ENCODE measurements at places on chromosomes 6 and 20.

- no peak for DNase-seq
Observed at GRCh38 chr6:21601932-21602390, 8.4 kb downstream of the SOX4 start.

GRCh38 chr20:60202046-60202445 is 243.8 kb downstream of the CDH26 start:
- no peak for DNase-seq

DNA sequence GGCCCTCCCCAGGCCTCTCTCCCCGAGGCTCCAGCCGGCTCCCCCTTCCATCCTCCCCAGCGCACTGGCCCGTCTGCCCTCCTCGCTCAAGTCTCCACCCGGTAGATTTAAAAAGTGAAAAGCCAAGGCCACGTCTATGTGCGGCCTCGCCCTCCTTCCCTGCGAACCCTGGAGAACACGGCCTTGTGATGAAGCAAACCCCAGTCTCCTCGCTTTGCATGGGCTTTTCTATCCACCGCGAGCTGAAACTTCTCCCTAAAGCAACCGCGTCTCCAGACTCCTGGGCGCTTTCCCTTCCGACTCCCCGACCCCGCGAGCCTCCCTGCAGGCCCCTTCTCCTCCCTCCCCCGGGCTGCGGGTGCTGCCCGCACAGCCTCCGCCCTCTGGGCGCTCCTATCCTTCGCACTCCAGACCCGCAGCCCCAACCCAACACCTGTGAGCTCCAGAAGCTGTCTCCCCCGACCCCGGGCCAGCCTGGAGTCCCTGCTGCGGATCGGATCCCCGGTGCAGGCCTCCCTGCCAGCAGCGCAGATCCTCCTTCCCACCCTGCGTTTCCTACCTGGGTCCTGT is 265.2 kb upstream of the QKI start:
- DNase-seq: no peak

DNA sequence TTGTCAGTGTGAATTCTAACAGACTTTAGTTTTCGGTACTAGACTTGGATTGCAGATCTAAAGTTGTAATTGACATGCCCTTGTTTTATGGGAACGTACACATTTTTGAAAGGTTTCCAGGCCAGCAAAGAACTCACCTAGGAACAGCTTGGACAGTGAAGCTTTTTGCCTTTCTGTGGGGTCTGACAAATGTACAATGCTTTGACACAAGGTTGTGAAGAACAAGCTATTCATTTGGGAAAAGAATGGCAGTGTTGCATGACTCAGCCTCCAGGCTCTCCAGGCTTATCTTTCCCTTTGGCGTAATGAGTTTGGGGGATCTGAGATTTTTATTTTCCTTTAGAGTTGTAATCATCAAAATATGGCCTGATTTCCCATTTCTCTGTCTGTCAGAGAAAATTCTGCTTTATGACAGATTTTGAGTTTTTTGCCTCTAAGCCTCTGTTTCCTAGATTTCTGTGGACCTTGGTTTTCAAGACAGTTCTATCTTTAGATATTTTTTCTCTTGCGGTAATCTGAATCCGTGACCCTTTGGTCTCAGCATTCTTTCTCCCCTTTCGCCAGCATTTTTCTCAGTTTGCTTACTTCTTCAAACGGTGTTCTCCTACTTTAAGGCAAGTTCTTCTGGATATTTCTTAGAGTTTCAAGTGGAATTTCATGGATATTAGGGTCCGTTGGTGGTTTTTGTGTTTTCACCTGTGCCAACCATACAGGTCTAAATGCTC is 221.0 kb downstream of the ADGB start:
- DNase-seq: no peak

GRCh38 chr6:158244373-158244772 is 67.9 kb upstream of the TULP4 start:
- DNase-seq: no peak

DNA sequence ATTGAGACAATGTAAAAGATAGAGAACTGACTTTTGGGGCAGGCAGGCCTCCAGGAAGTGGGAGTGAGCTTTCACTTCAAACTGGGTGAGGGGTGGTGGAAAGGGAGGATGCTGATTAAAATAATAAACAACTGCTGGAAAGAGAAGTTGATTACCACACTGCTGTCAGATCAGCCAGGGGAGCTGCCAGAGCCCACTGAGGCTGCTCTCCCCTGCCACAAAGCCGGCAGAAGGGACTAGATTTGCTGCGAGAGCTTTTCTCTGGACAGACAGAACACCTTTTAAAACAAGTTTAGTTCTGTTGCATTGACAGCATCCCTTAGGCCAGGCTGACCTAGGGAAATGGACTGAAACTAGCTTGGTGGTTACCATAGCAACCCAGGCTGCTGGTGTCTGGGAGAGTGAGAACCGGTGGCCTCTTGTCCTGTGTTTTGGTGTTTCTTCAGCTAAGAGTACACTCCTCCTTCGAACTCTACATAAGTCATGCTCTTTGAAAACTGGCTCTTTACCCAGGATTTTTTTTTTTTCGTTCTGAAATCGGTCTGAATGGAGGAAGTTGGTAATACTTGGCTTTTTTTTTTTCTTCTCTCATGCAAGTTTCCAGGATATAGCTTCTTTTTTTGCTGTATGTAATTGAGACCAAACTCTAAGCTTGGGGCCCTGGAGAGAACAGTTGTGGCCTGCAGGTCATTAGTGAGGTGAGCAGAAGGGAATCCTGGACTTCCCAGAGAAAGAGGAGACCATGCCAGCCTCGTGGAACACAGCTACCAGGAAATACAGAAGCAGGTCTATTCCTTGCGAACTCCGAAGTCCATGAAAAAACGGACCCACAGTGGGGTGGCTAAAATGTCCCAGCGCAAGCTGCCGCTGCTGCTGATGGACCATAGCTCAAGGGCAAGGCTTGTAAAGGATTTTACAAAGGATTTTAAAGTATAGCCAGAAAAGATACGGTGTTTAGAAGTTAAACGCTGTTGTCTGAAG is 374.4 kb downstream of the UTRN start:
- peak; percentile 3 for DNase-seq

DNA sequence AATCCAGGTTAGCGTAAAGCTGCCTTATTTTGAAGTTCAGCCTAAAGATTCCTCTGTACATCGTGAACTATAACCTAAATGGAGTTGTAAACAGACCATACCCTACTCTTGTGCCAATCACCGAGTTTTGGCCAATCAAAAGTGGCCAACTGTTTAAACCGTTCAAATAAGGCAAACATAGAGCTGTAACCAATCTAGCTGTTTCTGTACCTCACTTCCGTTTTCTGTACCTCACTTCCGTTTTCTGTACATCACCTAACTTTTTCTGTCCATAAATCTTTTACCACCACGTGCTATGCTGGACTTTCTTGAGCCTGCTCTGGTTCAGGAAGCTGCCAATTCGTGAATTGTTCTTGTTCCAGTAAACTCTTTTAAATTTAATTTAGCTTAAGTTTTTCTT is 39.7 kb downstream of the LBP start:
- no peak for DNase-seq

DNA sequence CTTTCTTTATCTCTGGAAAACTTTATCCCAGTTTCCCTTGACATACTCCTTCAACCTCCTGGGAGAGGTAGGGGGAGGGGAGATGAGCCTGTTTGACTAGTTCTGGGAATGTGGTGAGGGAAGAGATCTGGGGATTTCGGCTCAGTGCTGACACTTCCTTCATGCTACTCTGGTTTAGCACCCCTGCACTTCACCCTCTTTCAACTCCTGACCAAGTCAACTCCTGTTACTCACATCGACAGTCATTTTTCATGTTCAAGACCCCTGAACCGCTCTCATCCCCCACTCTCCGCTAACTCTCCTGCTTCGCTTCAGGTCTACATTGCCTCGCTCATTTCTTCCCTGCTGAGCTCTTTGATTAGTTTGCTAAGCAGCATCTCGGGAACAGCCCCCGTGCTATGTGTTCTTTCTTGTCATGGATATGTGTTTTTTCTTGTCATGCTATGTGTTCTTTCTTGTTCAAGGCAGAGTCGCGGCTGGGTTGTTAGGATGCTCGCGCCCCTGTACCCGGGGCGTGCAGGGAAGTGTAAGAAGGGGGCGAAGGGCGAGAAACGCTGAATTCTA is 16.6 kb upstream of the TRIM27 start:
- no peak for DNase-seq

DNA sequence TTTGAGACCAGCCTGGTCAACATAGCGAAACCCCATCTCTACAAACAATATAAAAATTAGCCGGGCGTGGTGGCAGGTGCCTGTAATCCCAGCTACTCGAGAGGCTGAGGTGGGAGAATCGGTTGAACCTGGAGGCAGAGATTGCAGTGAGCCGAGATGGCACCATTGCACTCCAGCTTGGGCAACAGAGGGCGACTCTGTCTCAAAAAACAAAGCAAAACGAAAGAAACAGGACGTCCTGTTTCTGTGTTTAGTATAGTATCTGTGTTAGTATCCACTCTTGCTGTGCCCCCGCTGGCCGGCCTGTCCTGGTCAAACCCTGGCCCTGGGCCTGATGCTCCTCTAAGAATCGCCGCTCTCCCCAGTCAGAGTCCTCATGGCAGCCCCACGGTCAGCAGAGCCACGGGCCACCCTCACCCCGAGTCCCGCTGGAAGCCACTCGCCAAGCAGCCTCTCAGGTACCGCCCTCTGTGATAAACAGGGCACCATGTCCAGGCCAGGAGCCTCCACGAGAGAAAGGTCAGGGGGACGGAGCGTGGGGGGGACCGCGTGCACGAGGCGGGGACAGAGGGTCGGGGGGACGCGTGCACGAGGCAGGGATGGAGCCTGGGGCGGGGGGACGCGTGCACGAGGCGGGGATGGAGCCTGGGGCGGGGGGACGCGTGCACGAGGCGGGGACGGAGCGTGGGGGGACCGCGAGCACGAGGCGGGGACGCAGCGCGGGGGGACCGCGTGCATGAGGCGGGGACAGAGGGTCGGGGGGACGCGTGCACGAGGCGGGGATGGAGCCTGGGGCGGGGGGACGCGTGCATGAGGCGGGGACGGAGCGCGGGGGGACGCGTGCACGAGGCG is 384.5 kb downstream of the SMOC2 start:
- no peak for DNase-seq

DNA sequence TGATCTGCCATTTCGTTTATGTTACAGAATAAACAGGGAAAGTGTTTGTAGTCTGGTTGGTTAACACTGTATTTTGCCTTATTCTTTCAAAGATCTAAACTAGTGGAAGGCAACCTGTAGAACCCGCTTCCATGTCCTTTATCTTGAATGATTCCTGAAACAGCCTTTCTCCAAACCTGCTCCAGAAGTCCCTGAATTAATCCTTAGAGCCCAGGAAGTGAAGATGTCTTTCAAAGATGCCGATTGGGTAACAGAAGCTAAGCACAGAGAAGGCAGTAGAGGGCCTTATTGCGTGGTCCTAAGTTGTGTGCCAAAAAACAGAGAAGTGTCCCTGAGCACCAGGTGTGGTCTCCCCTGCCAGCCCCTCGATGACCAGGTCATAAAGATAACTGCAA is 19.2 kb upstream of the ZSCAN16 start:
- DNase-seq: no peak

- no peak for DNase-seq
Observed at GRCh38 chr20:4691753-4692152, 30.0 kb upstream of the PRND start.

DNA sequence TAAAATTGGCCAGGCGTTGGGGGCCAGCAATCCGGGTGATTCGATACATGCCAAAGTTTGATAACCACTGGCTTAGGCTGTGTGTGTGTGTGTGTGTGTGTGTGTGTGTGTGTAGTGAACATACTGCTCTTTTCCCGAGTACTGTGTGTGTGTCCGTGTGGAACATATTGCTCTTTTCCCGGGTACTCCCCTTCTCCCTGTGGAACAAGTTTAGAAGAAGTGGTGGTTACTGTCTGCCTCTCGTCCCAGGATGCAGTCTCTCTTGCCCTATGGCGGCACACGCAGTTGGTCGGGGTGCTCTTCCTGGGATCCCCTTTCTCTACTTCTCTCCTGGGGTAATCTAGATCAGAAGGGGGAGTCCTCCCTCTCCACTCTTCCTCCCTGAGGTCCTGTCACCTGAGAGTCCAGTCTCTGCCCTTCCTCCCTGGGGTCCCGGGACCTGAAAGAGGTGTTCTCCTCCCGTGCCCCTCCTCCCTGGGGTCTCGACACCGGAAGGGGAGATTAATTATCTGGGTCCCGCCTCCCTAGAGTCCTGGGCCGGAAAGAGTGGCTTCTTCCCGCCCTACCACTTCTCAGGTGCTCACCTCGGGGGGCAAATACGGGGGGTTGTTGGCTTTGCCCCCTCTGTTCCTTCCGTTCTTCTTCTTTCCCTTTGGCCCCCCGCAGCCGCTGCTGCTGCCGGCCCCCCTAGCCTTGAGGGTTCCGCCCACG is 516 bp downstream of the GTPBP2 start:
- peak; percentile 48 for DNase-seq

DNA sequence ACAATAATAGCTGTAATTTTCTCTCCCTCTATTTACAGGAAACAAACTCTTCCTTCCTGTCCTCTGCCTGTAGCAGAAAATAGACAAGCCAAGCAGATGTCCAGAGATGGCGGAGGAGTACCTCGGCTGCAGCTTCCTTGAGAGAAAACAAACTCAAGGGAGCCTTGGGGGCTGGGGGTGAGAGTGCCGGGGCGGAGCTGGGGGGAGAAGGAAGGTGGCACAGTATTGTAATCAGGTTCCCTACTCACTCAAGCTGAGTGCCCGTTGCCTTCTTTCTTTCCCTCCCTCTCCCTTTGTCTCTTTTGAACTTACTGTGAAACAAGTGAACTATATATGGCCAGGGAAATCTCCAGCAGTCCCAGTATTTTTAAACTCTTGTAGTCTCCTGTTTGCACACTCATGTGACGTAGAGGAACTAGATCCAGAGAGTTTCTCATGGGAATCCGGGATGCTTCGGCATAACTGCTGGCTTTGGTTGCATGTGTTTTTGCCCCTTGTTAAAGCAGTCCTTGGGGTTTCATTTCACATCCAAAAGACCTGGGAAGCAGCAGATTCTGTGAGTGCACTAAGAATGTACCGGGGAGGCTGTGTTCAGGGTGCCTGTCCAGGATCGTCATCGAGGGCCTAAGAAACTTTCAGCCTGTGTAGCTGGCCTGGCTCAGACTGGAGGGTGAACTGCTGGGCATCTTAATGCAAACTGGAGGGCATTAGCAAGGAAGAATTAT is 44.6 kb upstream of the HDDC2 start:
- no peak for DNase-seq

GRCh38 chr6:131262060-131262459 is 126.8 kb downstream of the AKAP7 start:
- no peak for DNase-seq

- DNase-seq: no peak
Observed at GRCh38 chr6:45864651-45865050, 151.0 kb downstream of the CLIC5 start.

DNA sequence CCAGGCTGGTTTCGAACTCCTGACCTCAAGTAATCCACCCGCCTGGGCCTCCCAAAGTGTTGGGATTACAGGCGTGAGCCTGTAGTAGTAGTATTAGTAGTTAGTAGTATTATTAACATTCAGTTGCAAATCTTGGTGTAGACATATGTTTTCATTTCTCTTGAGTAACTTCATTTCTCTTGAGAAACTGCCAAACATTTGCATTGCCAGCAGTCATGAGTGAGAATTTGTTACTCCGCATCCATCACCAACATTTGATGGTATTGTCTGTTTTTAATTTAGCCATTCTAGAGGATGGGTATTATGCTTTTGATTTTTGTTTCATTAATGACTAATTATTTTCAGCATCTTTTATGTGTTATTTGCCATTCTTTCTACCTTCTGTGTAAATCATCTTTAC is 1.5 kb upstream of the ERVFRD-1 start:
- no peak for DNase-seq

- DNase-seq: no peak
Observed at GRCh38 chr20:23114018-23114417, 27.9 kb upstream of the CD93 start.

Measured in activated T-helper 1 cell treated with anti-CD3 and anti-CD28 coated beads, Interleukin-12 subunit alpha, Interleukin-12 subunit beta, Interleukin-2, Interleukin-4 antibody, amounts not matched to agents 30 ng/mL and 10 ng/mL and 1 ng/mL, durations not matched to agents 14 hours and 24 hours and 36 hours (primary cell).